ENCODE measurements at places on chromosomes 1 and 21. TPM values are rescaled to one million over a fixed set of nuclear protein-coding genes. Genes with fewer than 3 reads are reported as not detected.

Gene SLAMF1
- total RNA-seq = 0.24 TPM

DNA sequence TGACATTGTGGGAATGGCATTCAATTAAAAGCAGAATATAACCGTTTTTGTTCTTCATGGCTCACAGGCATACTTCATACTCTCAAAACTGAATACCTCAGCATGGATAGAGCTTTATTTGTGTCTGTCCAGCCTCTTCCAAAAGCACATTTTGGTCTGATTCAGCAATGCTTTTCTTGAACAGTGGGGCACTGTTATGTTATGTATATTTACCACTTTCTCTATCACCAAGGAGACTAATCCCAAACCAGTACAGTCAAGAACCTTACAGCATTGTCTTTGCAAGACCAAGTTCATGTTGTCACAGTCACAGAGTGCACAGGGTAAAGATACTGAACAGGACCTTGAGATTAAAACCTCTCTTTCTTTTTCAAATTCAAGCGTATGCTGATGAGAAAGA is 582.8 kb downstream of the PTBP2 start:
- DNase-seq = no peak

- DNase-seq = peak; percentile 38
Observed at GRCh38 chr21:31886915-31887314, 14.1 kb downstream of the HUNK start.

GRCh38 chr1:221716713-221717484 is 25.0 kb downstream of the DUSP10 start:
- peak; percentile 57 for DNase-seq

GRCh38 chr1:155968670-155969069 is 9.7 kb downstream of the ARHGEF2 start:
- DNase-seq = no peak

DNA sequence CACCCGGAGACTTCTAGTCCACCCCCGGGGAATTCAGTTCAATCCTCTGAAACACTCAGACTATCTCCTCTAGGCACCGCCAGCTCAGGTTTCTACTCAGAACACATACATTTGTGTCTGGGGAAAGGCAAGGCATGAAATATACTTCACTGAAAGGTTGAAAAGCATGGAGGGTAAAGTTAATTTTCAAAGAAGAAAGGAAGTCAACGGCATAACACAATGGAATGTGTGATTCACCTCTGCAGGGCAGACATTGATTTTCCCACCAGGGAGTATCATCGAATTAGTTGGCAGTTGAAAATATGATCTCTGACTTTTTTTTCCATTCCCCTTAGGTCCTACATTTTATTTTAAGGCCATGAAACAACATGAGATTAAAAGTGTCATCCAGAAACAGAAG is 669.4 kb downstream of the SMYD3 start:
- no peak for DNase-seq

DNA sequence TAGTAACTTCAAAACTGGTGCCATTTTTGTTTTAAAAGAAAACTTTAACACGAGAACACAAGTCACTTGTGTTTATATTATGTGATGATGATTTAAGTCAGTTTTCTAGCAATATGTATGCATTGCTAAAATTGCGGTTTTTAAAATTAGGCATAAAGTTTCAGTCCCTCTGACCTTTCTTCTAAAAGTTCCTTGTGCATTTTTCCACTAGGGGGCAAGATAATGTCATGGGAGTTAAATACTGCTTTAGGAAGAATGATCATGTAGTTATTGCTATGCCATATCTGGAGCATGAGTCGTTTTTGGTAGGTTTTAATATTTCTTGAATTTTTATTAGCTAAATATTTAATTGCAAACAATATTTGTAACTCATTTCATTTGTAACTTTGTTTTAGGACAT is 10.7 kb downstream of the CDC7 start:
- peak; percentile 61 for DNase-seq

- no peak for DNase-seq
Observed at GRCh38 chr1:67560580-67561255, 124.3 kb upstream of the GADD45A start.
